ENCODE measurements at places on chromosomes 4 and X. TPM values are rescaled to one million over a fixed set of nuclear protein-coding genes. Genes with fewer than 3 reads are reported as not detected.

Gene SMIM10L2A
- 1.4 TPM for polyA plus RNA-seq

Gene IBSP
- not detected for polyA plus RNA-seq

DNA sequence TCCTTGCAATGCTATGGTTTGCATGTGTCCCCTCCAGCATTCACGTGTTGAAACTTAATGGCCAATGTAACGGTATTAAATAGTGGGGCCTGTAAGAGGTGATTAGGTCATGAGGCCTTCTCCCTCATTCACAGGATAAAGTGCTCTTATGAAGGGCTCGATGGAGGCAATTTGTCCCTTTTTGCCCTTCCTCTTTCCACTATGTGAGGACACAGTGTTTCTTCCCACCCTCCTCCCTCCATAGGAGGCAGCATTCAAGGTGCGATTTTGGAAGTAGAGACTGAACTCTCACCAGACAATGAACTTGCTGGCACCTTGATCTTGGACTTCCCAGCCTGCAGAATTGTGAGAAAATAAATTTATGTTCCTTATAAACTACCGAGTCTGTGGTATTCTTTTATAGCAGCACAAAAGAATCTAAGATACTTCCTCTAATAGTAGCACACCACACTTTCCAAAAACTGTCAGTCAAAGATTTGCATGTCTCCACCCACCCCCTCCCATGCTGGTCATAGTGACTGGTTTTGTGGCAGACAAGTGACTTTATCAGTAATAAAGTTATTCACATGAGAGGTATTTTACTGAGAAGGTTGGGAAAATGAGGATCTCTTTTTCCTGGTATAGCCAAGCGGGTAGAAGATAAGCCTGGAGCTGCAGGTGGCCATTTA, 113.5 kb upstream of the TTC29 start:
- DNase-seq = no peak

DNA sequence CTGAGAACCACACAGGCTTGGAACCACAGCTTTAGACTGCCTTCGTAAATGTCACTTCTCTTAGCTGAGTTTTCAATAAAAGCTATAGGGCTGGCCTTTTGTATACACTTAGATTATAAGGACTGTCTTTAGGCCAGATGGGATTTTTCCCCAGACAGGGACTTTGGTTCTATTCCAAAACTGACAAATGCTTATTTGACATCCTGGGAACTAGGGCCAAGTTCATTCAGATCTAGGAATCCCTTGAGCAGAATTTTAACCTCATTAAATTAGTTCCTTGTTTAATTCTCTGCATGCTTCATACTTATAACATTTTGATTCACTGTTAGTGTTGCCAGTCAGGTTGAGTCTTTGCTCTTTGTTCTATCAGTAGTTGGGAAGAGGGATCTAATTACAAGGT, 23.1 kb downstream of the ZRSR2 start:
- no peak for DNase-seq

DNA sequence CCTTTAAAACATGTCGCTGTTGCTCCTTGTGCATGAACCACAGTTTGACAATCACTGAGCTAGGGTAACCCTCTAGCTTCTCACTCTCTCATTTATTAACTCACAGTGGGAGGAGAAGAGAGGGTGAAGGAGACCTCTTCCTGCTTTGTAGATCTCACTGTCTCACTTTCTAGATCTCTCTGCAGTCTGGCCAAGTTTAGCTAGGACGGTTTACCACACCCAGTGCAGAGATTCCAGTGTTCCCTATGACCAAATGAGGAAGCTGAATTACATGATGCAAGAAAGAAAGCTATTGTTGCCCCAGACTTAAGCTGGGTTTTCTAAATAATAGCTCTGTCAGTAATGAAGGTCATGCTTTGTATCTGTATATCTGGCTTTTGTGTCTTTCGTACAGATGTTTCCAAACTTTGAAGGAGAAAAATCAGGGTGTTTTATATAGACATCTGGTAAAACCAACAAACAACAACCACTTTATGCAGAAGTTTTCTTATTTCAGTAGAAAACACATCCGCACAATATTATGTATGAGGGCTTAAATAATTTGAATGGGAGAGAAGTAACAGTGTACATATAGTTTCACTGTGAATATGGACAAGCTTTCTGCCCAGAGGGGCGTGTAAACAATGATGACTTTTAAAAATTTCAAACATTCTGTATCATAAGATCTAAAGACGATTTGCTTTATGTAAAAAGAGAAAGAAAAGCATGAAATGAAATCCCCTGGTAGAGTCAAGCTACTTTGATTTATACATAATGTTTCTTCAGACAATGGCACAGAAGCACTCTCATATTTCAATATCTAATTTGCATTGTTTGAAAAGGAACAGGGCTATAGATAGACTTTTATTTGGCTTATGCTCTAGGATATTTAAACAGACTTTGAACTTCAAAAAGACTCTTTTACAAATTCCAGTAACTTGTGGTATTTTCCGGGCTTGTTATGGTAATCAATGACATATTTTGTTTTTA, 582.3 kb downstream of the FSTL5 start:
- DNase-seq = no peak

DNA sequence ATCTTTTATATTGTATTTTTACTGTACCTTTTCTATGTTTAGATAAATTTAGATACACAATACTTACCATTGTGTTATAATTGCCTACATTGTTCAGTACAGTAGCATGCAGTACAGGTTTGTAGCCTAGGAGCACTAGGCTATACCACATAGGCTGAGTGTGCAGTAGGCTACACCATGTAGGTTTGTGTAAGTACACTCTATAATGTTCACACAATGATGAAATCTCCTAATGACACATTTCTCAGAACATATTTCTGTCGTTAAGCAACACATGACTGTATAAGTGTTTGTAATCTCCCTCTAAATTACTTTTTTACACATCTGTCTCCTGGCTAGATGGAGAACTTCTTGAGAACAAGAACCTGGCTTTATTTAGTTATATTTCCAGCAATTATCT, 40.3 kb downstream of the UCHL1 start:
- DNase-seq = no peak

DNA sequence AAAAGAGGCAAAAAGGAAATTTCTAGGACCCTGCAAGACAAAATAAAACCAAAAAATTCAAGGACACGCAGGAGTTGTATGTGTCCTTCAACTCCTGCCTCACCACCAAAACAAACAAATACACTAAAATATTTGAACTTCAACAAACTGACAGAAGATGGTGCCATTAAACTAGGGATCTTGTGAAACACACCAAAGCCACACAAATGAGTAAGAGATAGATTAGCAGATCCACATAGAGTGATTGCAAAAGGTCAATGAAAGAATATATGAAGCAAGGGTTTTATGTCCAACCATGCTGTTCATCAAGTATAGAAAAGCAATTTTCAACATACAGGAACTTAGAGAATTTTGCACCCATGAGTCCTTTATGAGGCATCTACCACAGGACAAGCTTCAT, 40.1 kb upstream of the SCML1 start:
- no peak for DNase-seq

GRCh38 chrX:68930542-68931317, 101.9 kb downstream of the EFNB1 start:
- DNase-seq = no peak

DNA sequence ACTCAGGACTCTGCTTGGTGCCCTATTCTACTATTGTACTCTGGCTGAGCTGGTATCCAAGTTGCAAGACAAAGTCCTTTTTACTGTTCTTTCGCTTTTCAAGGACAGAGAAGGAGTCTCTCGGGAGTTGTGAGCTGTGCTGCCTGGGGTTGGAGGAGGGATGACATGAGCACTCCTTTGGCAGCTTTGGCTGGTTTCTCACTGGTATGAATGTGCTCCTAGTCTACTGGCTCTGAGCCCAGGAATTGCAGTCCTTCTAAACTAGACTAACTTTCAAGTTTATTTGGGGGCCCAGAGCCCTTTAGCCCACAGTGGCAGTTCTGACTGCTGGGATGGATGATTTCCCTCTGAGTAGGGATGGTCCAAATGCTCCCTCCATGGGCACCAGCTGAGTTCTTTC, 997.1 kb downstream of the RAB28 start:
- DNase-seq = no peak

- DNase-seq = no peak
These were observed 81.5 kb downstream of the PJA1 start for GRCh38 chrX:69083801-69084200.

GRCh38 chr4:42497142-42497910, 100.0 kb downstream of the SHISA3 start:
- DNase-seq = no peak

DNA sequence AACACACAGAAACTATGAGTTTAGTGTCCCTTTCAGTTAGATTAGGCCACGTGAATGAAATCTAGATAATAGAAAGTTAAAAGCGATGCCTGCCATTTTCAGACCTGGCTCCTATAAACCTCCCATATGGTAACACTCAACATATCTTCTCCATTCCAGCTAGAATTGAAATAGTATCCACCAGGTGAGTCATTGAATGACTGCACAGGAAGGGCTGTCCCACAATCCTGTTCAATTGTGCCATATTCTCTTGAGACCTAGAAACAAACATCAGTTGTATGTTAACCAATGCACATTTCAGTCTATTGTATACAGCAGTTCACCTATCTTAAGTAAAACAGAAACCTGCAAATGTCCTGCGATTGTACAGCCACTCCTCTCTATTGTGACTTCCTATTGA, 659.3 kb upstream of the SLIT2 start:
- DNase-seq = no peak
